ENCODE measurements at places on chromosomes 16 and 17. TPM values are rescaled to one million over a fixed set of nuclear protein-coding genes. Genes with fewer than 3 reads are reported as not detected.
A peak's percentile ranks its signal among the peaks of the same experiment; 100 is the strongest.

DNA sequence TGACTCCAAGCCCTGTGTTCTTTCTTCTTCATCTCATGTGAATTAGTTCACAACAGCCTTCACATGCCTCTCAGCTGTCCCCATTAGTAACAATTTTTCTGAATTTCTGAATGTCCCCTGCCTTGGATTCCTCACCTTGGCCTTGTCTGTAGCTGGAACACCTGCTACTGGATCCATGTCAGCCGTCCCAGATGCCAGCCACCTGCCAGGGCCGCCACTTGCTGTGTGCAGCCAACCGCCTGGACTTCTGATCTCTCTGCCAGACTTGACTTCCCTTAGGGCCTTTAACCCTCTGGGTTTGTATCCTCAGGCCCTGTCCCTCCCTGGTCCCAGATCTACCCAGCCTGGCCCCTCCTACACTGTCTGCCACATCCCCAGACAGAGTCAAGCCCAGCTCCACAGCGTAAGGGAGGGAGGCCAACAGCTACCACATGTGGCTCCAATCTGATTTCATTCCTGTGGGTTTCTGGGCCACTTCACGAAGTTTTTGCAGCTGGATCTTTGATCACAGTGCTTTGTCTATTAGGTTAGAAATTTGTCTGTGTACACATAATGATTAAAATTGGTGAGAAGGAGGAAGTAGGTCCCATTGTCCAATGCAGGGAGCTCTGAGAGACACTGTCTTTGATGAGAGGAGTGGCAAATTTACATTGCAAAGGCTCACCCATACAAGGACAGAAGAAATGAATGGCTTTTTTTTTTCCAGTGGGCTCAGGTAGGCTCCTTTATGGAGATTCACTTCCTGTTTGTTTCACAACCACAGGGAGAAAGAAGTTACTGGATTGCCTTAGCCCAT is 15.3 kb downstream of the MPP2 start:
- DNase-seq, result no peak
- H3K27me3 ChIP-seq, result no peaks in the 10 kb centered on the region
- H3K4me3 ChIP-seq, result no peak overlapping the region
- no peaks in the 10 kb centered on the region for H3K4me1 ChIP-seq
- H3K27ac ChIP-seq, result no peak overlapping the region
- H3K36me3 ChIP-seq, result no peaks in the 10 kb centered on the region

DNA sequence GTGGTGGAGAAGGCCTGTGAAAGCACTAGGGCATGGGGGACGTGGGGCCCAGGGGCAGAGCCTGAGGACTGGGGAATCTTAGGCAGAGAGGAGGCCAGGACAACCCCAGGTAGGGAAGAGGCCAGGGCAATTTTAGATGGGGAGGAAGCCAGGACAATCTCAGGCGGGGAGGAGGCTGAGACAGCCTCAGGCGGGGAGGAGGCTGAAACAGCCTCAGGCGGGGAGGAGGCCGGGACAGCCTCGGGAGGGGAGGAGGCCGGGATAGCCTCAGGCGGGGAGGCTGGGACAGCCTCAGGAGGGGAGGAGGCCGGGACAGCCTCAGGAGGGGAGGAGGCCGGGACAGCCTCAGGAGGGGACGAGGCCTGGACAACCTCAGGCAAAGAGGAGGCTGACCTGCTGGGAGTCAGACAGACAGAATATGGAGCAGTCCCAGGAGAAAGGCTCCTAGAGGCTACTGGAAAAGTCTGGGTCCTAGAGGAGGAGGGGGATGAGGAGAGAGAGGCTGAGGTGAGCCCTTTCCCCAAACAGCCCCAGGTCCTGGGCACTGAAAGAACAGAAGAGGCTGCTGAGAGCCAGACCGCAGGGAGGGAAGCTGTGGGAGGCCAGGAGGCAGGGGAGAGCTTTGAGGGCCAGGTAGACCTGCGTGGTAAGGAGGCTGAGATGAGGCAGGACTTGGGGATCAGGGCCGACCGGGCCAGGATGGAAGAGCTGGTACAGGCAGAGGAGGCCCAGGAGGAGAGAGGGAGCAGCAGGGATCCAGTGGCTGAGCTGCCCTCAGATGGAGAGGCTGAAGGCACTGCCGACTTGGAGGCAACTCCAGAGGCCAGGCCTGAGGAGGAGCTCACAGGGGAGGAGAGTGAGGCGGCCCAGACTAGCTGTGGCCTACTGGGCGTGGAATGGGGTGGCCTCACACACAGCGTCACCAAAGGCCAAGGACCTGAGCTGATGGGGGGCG is 1.6 kb downstream of the APOBR start:
- H3K4me1 ChIP-seq, result no peaks in the 10 kb centered on the region
- no peak overlapping the region for H3K27ac ChIP-seq
- no peaks in the 10 kb centered on the region for H3K27me3 ChIP-seq
- DNase-seq, result no peak
- no peaks in the 10 kb centered on the region for H3K36me3 ChIP-seq
- no peak overlapping the region for H3K4me3 ChIP-seq

DNA sequence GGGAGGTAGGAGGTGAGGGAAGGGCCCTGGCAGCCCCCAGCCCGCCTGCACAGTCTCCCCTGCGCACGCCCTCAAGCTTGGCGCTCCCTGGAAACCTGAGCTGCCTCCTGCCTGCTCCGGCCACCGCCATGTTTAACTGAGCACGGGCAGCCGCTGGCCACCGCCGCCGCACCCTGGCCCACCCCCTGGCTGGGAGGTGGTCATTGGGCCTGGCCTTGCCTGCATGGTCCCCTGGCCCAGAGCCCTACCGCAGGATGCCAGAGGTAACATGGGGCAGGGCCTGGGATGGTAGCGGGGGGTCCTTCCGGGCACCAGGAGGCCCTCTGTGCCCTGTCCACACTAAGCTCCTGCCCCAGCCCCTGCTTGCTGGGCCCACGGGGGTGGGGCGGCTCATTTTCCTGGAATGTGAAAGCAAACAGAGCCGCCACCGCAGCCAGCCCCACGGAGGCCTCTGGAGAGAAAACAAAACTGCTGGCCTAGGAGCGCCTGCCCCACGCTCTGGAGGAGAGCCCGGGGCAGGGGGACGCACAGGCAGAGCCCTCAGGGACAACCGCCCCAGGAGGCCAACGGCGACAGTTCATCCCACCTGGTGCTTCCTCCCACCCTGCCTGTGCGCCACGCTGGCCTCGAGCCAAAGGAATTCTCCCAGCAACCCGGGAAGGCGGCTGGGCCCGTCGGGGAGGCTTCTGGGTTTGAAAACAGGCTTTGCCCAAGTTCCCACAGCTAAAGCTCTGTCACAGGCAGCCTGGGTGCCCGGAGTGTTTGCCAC is 8.9 kb downstream of the NHERF2 start:
- H3K27me3 ChIP-seq, result no peaks in the 10 kb centered on the region
- no peaks in the 10 kb centered on the region for H3K36me3 ChIP-seq
- peak; percentile 62 for DNase-seq
- peak overlapping the region; percentile 50 for H3K27ac ChIP-seq

GRCh38 chr16:14509675-14510132 is 120.4 kb downstream of the PARN start:
- H3K36me3 ChIP-seq, result no peaks in the 10 kb centered on the region
- H3K27me3 ChIP-seq, result no peaks in the 10 kb centered on the region
- no peak overlapping the region for H3K4me3 ChIP-seq
- no peak for DNase-seq

- peaks cover 17% of the 10 kb centered on the region for H3K4me1 ChIP-seq
- no peaks in the 10 kb centered on the region for H3K27me3 ChIP-seq
- no peak for DNase-seq
- no peaks in the 10 kb centered on the region for H3K36me3 ChIP-seq
These were observed 4.4 kb downstream of the PGAP3 start for GRCh38 chr17:39683295-39683939.

The B4GALNT2 gene
- 1.3 TPM for total RNA-seq

DNA sequence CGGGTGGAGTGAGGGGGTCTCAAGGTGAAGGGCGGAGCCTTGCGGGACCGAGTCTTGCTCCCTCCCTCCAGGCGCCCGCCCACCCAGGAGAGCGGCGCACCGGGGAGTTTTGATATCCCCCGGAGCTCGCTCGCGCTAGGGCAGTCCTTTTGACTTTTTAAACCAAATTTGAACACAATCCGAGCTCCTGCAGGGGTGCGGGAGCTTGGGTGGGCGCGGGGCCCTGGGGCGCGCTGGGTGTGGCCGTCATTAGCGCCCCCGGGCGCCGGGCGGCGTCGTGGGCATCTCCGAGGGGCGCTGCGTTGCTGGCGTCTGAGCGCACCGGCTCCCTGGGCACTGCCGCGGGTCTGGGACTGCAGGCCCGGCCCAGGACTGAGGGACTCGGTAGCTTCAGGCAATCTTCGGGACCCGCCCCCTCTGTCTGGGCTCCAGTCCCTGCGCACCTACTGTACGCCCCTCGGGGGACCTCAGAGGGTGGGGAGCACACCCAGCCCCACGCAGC is 10.9 kb downstream of the MAF start:
- H3K4me1 ChIP-seq, result peaks cover 6% of the 10 kb centered on the region
- no peak for DNase-seq
- H3K36me3 ChIP-seq, result no peaks in the 10 kb centered on the region
- no peak overlapping the region for H3K27ac ChIP-seq
- H3K4me3 ChIP-seq, result no peak overlapping the region
- no peaks in the 10 kb centered on the region for H3K27me3 ChIP-seq

The KRT14 gene
- total RNA-seq, result not detected

DNA sequence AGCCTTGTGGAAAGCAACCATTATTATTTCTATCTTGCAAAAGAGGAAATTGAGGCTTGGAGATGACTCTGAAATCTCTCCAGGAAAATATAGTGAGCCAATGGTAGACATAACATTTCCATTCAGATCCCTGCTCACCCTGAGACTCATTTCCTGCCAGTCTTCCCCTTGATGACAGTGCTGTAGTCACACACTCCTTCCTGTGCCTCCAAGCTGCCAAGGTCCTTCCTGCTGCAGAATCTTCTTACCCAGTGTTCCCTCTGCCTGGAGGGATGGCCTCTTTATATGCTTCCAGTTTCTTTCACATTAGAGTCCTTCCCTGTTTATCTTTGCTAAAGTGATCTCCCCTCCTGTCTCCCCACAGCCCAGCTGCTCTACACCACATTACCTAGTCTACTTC is 648.1 kb downstream of the TOX3 start:
- H3K36me3 ChIP-seq, result no peaks in the 10 kb centered on the region
- H3K27ac ChIP-seq, result no peak overlapping the region
- H3K27me3 ChIP-seq, result no peaks in the 10 kb centered on the region
- H3K4me1 ChIP-seq, result no peaks in the 10 kb centered on the region

The TPSD1 gene
- total RNA-seq, result not detected

GRCh38 chr16:81680444-81681275 is 98.4 kb upstream of the PLCG2 start:
- H3K27ac ChIP-seq, result peak overlapping the region; percentile 4
- DNase-seq, result no peak
- H3K4me3 ChIP-seq, result no peak overlapping the region
- peaks cover 3% of the 10 kb centered on the region for H3K36me3 ChIP-seq
- H3K27me3 ChIP-seq, result no peaks in the 10 kb centered on the region

- no peak overlapping the region for H3K4me3 ChIP-seq
- H3K36me3 ChIP-seq, result no peaks in the 10 kb centered on the region
These were observed 18.6 kb downstream of the RAD51C start for GRCh38 chr17:58710948-58711552.

The HS3ST6 gene
- total RNA-seq, result not detected

GRCh38 chr16:66554495-66554894 is 2.1 kb downstream of the CKLF start:
- H3K27ac ChIP-seq, result no peak overlapping the region
- H3K4me3 ChIP-seq, result no peak overlapping the region
- peaks cover 19% of the 10 kb centered on the region for H3K4me1 ChIP-seq
- DNase-seq, result no peak
- no peaks in the 10 kb centered on the region for H3K36me3 ChIP-seq

The MSRB1 gene
- 27.6 TPM for total RNA-seq

DNA sequence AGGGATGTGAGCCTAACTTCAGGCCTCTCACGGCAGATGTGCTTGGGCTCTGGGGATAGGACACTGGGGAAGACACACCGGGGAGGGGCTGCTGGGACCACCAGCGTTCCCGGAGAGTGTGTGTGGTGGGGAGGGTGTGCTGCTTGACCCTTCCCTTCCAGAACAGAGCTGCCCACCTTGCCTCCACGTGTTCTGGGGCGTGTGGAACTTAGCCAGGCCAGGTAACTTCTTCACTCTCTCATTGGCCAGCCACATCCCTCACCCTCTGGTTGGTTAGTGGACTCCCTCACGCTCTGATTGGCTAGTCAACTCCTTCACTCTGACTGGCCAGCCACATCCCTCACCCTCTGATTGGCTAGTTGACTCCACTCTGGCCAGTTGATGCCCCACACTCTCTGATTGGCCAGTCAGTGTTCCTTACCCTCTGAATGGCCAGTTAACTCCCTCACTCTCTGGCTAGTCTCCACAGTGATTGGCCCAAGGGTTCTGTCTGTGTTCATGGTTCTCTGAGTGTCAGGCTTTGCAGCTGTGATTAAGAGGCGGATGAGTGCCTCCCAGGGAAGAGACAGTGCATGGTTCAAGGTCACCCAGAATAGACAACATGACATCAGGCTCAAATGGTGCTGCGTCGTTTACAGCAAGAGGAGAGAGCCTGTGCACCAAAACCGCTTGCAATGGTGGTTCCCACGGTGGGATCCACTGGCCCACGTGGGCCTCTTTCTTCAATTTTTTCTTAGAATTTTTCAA is 10.0 kb downstream of the TMEM235 start:
- no peak overlapping the region for H3K4me3 ChIP-seq
- H3K4me1 ChIP-seq, result no peaks in the 10 kb centered on the region
- DNase-seq, result peak; percentile 92
- no peaks in the 10 kb centered on the region for H3K36me3 ChIP-seq

The YPEL2 gene
- total RNA-seq, result 4.5 TPM

DNA sequence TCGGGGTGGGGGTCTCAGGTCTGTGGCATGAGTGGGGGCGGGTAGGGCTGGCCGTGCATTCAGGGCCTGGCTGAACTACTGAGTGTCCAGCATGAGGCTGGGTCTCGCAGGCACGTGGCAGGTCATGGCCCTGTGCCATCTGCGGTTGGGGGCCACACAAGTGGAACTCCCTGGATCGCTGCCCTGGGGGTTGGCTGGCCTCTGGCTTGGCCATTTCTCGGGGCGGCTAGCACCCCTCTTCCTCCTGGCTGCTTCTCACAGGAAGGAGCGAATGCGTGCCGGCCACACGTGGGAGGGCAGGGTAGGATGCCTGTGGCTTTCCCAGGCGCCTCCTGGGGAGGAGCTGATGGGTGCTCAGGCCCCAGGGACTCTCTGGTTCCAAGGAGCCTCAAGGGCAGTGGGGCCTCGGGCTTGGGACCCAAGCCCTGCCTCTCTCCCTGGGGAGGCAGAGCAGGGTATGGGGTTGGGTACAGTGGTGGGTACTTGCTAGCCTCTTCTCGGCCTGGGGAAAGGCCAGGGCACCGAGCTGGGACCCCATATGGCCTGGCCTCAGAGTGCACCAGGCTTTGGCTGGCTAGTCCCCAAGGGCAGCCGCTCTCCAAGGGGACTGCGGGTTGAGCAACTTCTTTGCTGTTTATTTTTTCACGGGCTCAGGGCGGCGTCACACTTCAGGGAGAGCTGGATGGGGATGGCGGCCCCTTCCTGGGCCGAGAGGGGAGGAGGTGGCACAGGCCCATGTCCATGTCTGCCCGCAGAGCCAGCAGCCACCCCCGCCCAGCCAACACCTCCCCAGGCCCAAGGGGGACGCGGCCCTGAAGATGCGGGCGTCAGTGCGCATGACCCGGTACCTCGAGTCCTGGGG is 37.5 kb downstream of the ADCY7 start:
- DNase-seq, result no peak
- no peaks in the 10 kb centered on the region for H3K36me3 ChIP-seq
- H3K27me3 ChIP-seq, result no peaks in the 10 kb centered on the region

GRCh38 chr17:73803964-73804435 is 159.8 kb upstream of the SDK2 start:
- no peaks in the 10 kb centered on the region for H3K27me3 ChIP-seq
- no peak overlapping the region for H3K27ac ChIP-seq
- H3K4me1 ChIP-seq, result peaks cover 6% of the 10 kb centered on the region
- H3K36me3 ChIP-seq, result no peaks in the 10 kb centered on the region
- no peak for DNase-seq

Measured in Caco-2 (cell line).